NCI-H510A (cell line): ENCODE measurements at places on chromosomes 16 and 17.

- no peak for DNase-seq
Observed at GRCh38 chr16:56647641-56648431, 3.9 kb upstream of the MT1B start.

DNA sequence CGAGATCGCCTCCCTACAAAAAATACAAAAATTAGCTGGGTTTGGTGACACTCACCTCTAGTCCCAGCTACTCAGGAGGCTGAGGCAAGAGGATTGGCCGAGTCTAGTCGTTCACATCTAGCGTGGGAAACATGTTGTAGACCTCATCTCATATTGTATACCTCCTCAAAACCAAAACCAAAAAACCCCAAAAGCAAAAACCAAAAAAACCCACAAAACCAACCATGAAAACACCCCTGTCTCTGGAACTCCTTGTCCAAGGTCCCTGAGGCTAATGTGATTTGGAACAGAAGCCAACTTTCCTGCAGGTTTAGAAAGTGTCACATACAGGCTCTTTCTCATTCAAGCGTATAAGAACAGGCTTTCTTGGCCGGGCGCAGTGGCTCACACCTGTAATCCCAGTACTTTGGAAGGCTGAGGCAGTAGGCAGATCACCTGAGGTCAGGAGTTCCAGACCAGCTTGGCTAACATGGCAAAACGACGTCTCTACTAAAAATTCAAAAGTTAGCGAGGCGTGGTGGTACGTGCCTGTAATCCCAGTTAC lies 29.0 kb downstream of the RAB11FIP3 start:
- no peak for DNase-seq

DNA sequence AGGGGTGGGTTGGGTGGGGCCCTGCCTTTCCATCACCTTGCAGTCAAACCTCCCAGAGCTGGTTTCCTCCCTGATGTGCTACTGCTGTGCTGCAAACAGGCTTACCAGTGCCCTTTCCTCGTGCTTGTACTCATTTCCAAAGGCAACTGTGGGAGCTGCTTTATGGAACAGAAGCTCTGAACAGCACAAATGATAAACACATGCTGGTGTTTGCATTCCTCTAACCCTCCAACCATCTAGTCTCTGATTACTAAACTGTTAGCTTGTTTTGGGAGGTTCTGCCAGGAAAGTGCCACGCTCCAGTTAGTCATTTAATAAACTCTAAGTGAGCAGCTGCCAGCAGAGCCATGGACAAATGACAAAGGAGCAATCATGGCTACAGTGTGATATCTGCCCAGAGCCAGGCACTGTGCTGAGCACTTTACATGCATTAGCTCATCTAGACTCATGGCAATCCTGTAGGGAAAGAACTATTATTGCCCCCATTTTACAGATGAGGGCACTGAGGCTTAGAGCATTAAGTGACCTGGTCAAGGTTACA lies 110.4 kb downstream of the VAT1L start:
- DNase-seq: no peak

GRCh38 chr16:30533748-30534367 lies 800 bp downstream of the ZNF747 start:
- DNase-seq: no peak

DNA sequence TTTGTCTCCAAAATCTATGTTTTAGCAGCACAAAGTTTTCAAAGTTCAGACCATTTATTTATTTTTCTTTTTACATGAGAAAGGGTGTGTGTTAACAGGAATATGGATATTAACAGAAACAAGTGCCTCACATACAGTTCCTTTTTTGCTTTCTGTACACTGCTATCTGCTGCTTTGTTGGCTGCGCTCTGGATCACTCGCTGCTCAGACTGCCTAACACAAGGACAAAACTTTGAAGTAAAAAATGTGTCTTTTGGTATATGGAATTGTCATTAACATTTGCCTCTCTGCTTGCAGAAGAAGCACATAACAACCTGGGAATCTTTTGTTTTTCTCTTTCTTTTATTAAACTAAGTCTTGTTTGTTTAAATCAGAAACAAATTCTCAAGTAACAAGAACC lies 262.8 kb downstream of the ZFHX3 start:
- no peak for DNase-seq

DNA sequence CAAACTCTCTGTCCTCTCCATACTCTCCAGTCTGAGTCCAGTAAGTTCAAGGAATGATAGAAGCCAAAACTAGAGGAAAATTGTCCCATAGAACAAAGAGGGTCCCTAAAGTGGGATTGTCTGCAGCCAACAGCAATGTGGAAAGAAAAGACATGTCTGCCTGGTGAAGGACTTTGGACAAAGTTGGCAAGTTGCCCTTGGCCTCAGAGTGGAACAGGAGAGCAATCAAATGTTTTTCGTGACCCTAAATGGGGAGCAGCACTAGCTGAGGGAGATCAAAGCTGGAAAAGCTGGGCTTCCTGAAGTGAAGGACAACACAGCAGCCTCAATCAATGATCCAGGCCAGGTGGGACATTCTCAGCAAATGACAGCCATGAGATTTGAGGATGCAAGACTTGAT lies 183.5 kb downstream of the CHD9NB start:
- DNase-seq: no peak

DNA sequence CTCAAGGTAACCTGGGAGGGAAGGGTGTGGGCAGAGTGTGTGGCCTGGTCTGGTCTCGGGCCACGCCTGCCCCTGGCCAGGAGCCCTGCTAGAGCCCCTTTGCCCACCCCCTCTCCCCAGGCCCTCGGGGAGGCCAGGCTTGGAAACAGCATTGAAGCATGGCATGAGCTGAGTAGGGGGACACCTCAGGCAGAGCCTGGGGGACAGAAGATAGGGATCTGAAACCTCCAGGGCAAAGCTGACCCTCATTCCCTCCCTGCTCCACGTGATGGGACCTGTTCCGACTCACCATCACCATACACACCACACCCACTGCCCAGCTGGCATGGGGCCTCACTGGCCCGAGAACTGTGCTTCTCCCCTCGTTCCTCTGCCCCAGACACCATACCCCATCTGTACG lies 2.5 kb downstream of the RFNG start:
- DNase-seq: no peak

GRCh38 chr16:83992624-83993023 lies 24.6 kb downstream of the NECAB2 start:
- no peak for DNase-seq
